ENCODE measurements at places on chromosomes 2 and 18.

DNA sequence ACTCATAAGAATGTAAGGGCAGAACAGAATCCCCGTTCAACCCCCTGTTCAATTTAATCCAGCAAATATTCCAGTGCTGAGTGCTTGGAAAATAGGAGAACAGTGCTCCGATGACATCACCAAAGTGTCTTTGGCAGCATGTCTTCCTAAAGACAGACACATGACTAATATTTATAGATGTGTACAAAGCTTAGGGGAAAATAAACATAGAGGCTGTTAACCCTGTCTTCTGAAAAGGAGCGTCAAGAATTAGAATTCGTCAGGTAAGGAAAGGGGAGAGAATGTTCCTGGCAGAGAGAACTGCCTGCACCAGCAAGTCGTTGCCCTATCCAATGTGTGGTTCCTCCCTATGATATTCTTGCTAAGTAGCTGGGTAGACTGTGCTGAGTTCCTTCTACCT lies 72.7 kb downstream of the PLB1 start:
- no peak for DNase-seq

DNA sequence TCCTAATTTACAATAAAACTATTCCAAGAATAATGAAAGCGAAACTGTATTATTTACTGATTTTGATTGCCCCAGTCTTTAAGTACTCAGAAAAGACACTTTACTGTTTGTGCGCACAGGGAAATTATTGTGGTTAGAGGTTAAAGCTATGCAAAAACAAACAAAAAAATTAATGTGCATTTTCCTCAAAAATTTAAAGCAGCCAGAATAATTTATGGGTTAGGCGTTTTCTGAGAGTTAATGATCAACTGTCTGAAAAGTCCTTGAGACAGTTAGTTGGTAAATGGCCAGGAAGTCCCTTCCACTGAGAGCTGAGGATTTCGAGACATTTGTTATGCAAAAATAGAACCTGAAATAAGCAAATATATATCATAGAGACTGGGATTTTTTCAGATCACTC lies 143.3 kb downstream of the IRS1 start:
- no peak for DNase-seq

DNA sequence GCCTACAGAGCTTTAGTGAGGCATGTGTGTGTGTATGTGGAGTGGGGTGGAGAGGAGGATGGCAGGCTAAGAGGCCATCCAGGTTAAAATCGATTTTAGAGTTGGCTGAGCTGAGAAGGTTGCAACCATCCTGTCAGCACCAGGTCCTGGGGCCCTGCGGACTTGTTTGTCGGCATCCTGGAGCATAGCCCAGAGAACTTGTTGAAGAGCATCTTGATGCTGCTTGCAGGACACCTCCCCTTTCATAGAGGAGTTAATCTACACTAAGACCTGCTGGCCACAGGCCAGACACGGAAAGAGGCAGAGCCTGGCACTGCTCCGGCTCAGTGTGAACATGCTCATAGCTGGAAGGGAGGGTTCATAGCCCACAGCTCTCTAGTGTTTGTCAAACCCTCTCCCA lies 72.1 kb upstream of the RGPD5 start:
- peak; percentile 68 for DNase-seq

GRCh38 chr2:232843834-232844233 lies 26.2 kb upstream of the SNORC start:
- no peak for DNase-seq

GRCh38 chr2:214593727-214594126 lies 182.9 kb downstream of the VWC2L start:
- DNase-seq = no peak
